ENCODE measurements at places on chromosomes 4 and X.

- no peak for DNase-seq
Measured at GRCh38 chr4:139630991-139631390, 34.6 kb upstream of the MGST2 start.

GRCh38 chr4:131113704-131114103, 2017.8 kb downstream of the C4orf33 start:
- no peak for DNase-seq

DNA sequence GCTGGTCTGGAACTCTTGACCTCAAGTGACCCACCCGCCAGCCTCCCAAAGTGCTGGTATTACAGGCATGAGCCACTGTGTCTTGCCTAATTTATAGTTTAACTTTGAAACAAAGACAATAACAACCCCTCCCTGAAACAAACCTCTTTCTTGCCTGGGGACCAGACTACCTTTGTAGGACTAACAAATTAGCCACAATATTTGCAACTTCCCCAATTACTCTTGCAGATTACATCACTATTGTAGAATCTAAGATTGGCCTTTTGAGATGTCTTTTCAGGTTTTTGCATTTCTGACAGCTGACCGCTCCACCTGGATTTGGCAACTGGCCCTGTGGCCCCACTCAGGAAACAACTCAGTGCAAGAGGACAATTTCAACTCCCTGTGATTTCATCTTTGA, 84.8 kb downstream of the AKAP4 start:
- no peak for DNase-seq

- no peak for DNase-seq
Measured at GRCh38 chr4:92184566-92184965, 119.2 kb upstream of the GRID2 start.

- DNase-seq, result no peak
Measured at GRCh38 chr4:94533405-94534223, 81.9 kb downstream of the PDLIM5 start.

DNA sequence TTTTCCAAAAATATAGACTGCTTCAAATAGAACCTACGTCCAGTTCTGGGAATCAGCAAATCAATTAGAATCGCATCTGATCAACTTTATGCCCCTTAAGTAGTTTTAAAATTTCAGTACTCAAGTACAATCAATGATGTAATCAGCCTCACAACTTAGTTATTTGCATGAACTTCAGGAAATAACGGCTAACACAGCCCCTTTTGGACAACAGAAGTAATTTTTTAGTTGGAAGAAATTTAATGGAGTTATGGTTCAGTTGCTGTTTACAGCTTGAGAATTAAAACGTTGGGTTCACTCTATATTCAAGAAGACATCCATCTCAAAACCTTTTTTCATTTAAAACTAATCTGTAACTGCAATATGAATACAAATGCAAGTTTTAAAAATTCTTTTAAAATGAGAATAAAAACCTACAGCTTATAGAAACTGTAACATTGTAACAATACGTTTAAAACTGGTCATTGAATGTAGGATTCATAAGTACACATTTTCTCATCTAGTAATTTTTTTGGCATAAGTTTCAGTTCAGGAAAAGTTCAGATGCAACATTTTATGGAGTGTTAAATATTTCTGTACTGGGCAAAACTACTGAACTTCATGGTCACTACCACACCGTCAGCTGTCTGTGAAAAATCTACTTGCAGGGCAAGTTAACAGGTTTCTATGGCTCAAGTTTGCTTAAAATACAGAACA, 956 bp downstream of the TAPT1 start:
- no peak for DNase-seq

GRCh38 chrX:134622056-134622812, 36.0 kb downstream of the PLAC1 start:
- no peak for DNase-seq

- no peak for DNase-seq
Measured at GRCh38 chr4:3521621-3522325, 10.4 kb downstream of the LRPAP1 start.
